ENCODE measurements at places on chromosomes 7 and 10.

GRCh38 chr7:115008465-115009114 lies 86.7 kb downstream of the MDFIC start:
- no peak for ATAC-seq

DNA sequence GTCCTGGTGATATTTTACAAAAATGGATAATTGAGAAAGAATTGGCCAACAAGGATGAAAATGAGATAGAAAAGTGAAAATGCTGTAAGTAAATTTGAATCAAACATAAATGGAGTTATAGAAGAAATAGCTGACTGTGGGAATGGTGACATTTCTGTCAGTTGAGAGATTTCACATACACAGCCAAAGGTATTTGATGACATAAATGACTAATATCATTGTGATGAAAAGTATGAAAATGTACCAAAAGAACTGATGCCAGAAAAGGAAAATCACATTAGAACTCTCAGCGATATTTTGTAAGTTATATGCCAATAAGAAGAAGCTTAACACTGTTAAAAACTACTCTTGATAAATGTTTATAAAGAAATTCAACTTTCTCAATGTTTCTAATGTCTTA lies 54.9 kb downstream of the TFPI2 start:
- ATAC-seq: peak; percentile 76

DNA sequence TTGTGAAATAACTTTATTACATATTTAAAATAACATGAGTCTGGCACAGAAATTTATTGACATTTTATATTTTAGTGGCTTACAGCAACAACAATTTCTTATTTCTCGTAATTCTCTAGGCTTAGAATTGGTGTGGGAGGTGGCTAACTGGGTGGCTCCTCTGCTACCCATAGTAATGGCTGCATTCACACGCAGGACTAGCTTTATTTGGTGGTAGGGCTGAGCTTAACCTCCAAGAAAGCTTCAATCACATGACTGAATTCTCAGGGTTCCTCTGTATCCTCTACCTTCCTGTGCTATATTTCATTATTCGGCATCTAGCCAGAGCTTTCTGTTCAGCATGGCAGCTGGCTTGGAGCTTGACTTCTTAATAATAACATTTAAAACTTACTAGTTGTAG lies 138.8 kb downstream of the ZWINT start:
- ATAC-seq: no peak

DNA sequence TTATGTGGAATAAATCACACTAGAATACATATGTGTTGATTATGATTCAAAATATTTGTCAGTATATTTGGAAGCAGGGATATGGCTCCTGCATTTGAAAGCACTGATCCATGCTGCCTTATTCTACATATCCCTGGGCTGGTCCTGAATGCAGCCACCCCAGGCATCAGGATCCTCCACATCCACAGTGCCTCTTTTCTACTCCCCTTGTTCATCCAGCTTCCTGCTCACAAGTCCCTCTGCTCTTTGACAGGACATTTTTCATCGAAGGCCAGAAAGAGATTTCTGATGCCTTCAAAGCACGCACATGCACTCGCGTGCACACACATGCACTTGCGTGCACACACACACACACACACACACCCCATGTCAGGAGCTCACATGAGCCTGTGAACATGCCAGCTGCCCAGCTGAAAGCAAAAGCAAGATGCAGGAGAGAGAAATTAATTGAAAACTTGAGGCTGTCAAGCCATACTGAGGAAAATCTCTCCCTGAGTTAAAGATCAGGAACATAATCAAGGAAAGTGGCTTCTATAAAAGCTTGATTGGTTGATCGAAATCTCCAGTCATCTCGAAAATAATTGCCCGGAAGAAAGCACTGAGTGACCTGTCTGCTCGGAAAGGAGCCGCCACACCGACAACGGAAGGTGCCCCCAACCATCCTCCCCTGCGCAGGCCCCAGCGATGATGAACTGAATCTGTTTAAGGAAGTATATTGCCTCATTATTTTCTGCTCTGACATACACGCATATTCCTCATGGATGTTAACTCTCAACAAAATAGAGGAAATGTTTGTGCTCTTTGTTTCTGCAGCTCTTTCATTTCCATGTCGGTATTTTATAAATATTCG lies 104.0 kb upstream of the ARID5B start:
- no peak for ATAC-seq

DNA sequence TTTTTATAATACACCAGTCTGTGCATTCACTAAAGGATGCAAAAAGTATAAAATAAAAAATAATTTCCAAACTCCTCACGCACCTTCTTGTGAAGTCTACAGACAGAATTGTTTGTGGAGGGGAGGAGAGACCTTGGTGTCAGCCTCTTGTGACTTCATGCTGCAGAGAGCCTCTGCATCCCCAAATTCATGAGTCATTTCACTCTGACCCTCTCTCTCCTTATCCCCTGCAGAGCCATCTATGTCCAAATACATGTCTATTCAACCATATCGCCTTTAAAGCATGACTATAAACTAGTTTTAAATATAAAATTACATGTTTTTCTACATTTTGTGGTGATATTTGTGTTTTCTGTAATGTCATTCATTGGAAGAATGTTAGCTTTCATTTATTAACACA lies 6.0 kb downstream of the CREB5 start:
- no peak for ATAC-seq

GRCh38 chr10:125158601-125159485 lies 1.5 kb downstream of the CTBP2 start:
- ATAC-seq: peak; percentile 5

DNA sequence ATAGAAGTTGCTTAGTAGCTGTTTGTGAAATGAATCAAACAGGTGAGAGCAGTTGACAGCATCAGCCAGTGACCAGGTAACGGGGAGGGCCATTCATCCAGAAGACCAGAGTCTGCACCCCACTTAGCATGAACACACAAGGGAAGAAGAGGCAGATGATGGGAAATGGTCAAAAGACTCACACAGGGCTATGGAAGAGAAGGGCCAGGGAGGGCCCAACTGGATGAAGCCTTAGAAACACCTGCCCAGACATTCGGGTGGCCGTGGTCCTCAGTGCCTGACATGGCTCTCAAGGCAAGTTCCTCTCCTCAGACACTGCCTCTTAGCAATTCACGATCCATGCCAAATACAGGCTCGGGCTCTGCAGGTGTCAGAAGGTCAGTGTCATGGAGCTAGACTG lies 354.1 kb downstream of the TCERG1L start:
- no peak for ATAC-seq

DNA sequence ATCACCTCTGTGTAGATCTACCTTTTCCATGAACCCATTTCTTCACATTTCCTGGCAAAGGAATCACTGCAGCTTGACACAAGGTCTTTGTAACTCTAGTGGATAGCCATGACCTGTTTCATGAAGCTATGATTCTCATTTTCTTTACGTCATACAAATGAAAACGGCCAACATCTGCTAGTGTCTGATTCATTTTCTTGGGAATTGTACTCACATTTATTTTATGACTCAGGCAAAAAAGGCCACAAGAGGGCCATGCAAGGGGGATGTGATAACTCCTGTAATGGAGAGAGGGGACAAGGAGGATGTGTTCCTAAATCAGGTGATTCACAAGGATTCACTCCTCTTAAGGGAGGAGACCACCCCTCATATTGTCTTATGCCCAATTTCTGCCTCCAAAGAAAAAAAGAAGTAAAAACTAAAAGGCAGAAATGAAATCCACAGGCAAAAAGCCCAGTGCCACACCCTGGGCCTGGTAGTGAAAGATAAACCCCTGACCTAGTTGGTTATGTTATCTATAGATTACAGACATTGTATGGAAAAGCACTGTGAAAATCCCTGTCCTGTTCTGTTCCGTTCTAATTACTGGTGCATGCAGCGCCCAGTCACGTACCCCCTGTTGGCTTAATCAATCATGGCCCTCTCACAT lies 249.9 kb downstream of the IPMK start:
- ATAC-seq: peak; percentile 66

DNA sequence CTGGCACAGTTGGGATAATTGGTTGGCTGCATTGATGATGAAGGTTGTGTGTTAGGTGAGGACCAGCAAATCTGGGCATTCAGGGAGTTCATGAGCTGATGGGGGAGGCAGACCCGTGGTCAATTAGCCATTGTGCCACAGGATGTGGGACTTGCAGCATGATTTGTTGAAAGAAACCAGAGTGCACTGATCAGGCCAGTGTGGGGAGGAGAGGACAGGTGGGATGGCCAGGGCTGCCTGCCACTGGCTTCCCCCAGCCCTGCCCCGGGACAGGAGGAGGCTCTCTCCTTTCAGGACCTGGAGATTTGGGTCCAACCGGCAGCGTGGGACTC lies 4.3 kb downstream of the CLIP2 start:
- ATAC-seq: no peak

DNA sequence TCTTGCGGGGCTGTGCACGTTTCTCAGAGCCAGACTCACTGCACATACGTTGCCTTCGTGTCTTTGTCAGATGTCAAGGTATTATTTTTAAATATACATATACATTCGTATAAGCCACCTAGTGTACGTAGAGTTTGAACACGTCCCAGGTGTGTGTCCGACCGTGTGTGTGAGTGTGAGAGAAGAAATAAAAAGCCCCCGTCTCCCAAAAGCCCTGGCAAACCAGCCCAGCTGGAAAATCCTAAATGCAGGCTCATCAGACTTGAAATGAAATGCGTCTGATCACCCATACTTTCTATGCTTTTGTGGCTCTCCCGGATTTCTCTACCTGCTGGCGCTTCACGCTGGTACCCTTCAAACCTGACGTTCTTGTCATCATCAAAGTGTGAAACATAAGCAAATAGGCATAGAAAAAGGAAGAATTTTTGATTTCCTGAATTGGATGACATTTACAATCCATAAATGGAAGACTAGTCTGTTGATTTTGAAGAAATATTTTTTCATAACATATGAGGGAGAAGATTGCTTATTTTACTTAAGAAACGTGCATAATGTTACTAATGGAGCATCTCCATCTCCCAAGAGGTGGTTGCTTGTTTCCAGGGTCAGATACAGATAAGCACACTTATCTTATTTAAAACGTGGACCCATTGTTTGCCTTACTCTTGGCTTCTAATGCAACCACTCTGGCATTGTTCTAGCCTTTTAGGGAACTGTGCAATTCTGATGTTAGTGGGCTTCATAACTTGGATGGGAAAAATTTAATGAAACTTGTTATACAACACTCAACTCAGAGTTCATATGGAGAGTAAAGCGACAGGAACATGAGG lies 971 bp downstream of the PRKG1 start:
- ATAC-seq: no peak

- ATAC-seq: no peak
Observed at GRCh38 chr7:34111031-34111430, 205.7 kb downstream of the BMPER start.

DNA sequence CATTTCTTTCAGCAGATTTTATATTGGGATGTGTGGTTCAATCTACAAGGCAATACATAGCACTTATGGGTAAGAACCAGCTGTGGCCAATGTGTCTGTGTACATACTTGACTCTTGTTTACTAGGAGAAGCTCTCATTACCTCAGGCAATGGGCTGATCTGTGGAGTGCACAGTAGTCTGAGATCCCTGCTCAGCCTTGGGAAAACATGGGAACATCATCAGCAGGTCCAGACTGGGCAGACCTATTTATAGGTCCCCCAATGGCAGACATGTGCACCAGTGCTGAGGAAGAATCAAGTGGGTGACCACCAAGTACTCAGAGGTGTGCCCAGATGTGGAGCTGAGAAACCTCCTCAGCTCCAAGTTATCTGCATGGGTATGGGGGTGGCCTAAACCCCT lies 349.7 kb downstream of the KIF20B start:
- no peak for ATAC-seq

GRCh38 chr10:10824591-10825148 lies 193.0 kb upstream of the CELF2 start:
- ATAC-seq: no peak

GRCh38 chr7:132239422-132239994 lies 336.8 kb downstream of the PLXNA4 start:
- no peak for ATAC-seq

DNA sequence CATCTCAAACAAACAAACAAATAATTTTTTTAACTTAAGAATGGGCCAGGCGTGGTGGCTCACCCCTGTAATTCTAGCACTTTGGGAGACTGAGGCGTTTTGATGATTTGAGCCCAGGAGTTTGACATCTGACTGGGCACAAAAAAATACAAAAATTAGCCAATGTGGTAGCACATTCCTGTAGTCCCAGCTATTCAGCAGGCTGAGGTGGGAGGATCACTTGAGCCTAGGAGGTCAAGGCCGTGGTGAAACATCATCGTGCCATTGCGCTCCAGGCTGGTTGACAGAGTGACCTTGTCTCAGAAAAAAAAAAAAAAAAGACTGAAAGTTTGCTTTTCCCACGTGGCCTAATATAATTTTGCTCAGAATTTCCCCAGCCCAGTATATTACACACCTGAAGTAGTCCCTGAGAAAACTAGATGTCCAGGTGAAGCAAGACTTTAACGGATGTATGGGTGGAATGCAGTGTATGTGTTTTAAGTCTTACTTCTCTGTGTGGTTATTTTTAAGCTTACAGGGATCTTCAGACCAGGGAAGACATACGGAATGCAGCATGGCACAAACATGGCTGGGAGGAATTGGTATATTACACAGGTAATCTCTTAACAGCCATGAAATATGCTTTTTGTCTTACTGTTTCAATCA lies 32.6 kb downstream of the NIPSNAP2 start:
- no peak for ATAC-seq

DNA sequence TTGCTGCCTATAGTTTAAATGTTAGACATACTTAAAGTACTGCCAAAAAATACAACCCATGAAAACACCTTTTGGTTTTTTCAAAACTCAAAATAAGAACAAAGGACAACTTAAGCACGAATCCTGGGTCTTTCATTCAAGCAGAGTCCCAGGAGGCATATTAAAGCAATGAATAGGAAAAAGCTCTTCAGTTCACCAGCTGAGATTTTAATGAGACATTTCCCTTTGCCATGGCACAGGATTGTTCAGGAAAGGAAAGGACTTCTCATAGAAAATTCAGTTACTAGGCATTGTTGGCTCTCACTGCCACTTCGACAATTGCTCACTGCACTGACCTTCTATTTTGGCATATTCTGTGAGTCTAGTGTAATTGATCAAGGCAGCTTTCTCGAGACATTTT lies 133.5 kb upstream of the FEZF1 start:
- no peak for ATAC-seq

- no peak for ATAC-seq
Observed at GRCh38 chr7:505171-505570, 14.5 kb downstream of the PDGFA start.

GRCh38 chr10:131018886-131019500 lies 292.5 kb downstream of the TCERG1L start:
- ATAC-seq: no peak

DNA sequence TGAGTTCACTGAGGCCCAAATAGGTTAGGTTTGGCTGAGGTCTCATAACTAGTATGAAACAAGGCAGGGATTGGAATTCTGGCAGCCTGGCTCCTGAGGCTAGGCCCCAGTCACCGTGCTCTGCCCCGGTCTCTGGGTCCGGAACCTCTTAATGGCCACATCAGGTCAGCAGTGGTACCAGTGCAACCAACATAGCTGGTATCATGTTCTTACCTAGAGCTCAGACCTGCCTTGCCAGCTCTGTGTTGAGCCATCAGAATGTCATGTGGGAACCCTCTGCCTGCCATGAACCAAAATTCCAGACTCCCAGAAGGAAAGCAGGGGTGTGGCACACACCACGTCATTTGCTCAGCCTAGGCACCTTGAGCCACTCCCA lies 56.5 kb downstream of the ZNF467 start:
- no peak for ATAC-seq

GRCh38 chr10:43074409-43074808 lies 2.5 kb upstream of the RET start:
- ATAC-seq: no peak

GRCh38 chr7:39616138-39616537 lies 7.2 kb upstream of the RALA start:
- no peak for ATAC-seq
